ENCODE measurements at places on chromosomes 4 and X.

DNA sequence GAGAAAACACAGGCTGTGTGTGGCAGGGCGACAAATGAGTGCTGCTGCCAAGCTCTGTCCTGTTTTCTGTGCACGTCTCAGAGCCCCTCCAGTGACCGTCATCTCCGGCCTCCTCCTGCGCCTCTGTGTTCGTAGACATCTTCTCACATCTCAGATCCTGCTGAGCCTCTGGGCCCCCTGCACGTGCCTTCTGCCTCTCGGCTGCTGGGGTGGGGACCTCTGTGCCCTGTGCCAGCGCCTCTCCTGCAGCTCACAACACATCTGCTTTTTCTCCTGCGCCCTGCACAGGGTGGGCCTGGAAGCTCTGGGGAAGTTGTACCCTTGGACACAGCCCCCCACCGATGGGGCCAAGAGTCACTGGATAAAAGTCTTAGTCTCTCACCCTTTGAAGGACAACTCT lies 2.4 kb upstream of the CTAG2 start:
- no peak for DNase-seq

GRCh38 chr4:183599284-183599683 lies 59.7 kb downstream of the RWDD4 start:
- no peak for DNase-seq

DNA sequence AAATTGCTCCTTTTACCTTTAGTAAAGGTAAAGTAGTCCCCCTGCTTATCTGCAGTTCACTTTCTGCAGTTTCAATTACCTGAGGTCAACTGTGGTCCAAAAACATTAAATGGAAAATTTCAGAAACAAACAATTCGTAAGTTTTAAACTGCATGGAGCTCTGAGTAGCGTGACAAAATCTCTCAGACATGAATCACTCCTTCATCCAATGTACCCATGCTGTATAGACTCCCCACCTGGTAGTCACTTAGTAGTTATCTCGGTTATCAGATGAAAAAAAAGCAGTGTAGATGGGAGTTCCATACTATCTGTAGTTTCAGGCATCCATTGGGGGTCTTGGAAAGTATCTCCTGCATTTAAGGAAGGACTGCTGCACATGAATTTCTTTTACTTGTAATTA lies 7.7 kb downstream of the UNC5C start:
- no peak for DNase-seq

DNA sequence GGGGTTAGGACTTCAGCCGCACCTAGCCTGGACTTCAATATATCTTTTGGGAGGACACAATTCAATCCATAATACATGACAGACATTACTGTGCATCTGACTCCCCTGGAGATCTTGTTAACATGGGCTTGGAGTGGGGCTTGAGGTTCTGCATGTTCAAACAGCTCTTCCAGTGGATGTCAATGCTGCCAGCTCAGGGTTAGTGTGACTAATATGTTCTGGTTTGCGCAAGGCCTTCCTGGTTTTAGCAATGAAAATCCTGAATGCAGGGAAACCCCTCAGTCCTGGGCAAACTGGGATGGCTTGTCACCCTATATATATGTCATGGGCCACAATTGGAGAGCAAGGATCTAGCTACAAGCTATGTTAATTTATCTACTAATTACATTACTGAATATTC lies 2.7 kb upstream of the TSPAN7 start:
- no peak for DNase-seq

- DNase-seq: no peak
Observed at GRCh38 chr4:4341861-4342650, 44.8 kb upstream of the NSG1 start.
